ENCODE measurements at places on chromosomes 2 and 18.

DNA sequence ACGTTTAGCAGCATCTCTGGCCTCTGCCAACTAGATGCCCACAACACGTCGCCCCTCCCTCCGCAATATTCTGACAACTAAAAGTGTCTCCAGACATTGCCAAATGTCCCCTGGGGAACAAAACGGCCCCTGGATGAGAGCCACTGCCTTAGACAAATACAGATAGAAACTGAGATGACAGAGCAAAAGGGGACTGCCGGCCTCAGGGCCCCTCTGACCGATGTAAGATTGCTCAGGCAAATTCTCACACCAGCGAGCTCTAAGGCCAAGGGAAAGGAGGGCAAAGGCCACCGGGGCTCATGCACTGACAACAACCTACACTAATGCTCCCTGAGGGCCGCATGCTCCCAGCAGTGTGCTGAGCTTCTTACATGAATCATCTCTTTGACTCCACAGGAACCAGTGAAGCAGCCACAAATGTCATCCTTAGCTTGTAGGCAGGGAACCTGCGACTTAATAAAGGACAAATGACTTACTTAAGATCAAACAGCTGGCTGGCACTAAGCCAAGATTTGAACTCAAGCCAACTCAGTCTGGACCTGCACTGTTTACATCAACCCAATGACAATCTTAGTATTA, 228.5 kb downstream of the TTC32 start:
- no peak for DNase-seq

- no peak for DNase-seq
These were observed 138.8 kb upstream of the CTAGE1 start for GRCh38 chr18:22556222-22557167.

DNA sequence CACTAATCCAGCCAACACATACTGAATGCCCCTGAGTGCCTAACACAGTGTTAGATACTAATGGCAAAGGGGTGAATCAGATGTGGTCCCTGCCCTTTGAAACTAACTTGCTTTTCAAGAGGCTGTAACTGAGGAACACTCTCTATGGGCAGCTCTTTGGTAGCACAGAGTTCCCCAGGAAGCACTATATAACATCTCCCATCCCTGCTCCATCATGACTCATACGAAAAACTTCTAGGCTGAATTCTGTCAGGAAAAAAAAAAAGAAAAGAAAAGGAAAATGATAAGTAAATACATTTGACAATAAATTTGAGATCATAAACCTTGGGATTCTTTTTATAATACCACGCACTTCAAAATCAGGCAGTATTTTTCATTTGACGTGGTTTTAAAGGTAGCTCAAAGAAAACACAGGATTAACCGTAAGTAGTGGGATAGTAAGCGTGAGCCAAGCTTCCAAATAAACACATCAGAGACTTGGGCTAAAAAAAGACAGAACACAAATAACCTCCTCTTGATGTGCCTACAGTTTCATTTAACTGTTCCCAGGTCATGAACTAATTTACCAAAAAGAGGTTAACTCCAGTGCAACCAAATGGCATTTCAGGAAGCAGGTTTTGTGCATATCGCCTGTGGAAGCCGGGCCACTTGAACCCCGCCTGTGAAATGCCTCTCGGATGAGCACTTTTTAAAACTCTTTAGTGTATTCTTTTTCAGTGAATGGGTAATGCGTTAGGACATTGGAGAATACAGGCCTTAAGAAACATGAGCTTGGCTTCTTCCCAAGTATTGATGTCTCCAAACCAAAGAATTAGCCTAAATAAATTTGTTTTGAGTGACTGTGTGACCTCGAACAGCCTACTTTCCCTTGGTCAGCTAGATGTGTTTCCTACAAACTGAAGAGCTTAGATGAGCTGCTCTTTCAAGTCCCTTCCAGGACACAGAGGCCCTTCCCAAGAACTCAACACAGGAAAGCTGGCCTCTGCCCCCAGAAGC, 42.0 kb downstream of the RDH14 start:
- no peak for DNase-seq

GRCh38 chr2:36700311-36700710, 3.8 kb downstream of the VIT start:
- no peak for DNase-seq

GRCh38 chr2:43152741-43153647, 73.4 kb downstream of the ZFP36L2 start:
- DNase-seq, result no peak

- DNase-seq, result no peak
These were observed 49.9 kb upstream of the CXCR4 start for GRCh38 chr2:136167721-136168475.

DNA sequence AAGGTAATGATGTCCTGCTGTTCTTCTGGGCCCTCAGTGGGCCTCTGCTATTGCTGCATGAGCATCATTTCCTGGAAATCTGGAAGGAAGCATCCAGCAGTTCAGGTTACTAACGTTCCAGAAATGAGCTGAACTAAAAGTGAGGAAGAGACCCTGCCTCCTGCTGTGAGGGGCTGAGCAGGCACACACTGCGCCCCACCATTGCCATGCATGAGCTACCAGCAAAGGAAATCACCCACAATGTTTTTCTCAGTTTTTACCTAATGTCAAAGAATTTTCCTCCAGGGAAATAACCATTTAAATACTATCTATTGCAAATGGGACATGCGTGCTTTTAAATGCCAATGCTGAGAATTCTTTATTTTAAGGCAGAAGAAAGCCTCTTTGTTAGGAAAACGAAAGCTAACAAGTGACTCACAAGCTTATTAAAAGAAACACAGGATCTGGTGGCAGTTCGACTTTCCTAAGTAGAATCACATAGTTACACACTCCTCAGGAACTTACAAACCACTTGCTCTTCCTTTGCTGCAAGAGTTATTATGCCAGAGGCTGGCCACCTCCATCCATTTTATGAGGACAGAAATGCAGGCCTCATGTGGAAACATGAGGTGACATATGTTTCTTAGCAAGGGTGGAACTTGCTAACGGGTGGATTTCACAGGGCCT, 152.6 kb upstream of the TTC39C start:
- DNase-seq, result no peak

DNA sequence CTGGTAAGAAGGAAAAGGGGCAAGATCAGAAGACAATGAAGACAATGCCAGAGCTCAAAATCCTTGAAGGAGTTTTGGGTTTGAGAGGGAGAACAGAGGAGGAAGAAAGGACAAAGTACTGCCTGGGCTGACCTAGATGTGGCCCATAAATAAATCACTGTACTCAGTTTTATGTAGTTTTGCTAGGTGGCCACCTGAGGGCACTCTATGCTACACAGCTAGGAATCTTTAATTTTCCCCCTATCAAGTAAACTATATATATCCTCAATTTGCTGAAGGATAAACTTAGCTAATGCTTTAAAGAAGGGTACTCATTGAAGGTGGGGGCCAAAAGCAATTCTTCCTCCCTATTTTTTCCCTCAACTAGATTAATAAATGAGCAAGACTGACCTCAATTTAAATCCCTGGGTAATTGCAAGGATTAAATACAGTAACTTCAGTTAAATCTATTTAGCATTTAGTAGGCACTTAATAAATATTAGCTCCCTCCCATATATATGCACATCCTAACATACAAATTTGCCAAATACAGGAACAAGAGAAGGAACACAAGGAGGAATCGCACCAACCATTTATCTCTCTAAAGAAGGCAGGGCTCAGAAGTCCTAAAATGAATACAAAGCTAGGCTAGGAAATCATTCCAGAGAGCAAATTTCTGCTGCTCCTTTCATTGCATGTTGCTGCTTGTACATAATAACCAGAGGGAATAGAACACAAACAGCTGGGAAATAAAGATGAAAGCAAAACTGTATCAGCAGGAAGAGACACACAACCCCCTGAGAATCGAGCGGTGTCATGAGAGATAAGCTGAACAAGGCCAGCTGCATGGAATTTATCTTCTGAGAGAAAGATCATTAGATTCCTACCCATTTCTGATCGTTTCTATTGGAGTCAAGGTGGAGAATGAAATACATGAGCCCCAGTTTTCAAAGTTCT, 540.1 kb downstream of the NRXN1 start:
- DNase-seq, result no peak

GRCh38 chr18:31046916-31047315, 4.4 kb upstream of the DSC3 start:
- DNase-seq, result no peak

- no peak for DNase-seq
These were observed 79.1 kb downstream of the AP1S3 start for GRCh38 chr2:223758131-223758840.

- no peak for DNase-seq
These were observed 16.3 kb downstream of the SLC19A3 start for GRCh38 chr2:227701556-227701955.

GRCh38 chr18:22136395-22136794, 33.0 kb upstream of the GATA6 start:
- DNase-seq, result no peak

- DNase-seq, result no peak
These were observed 581 bp downstream of the CAPN14 start for GRCh38 chr2:31216734-31217133.

- no peak for DNase-seq
These were observed 50.3 kb upstream of the TLK1 start for GRCh38 chr2:171210864-171211431.

- no peak for DNase-seq
These were observed 269.4 kb upstream of the NRXN1 start for GRCh38 chr2:51301381-51301780.

DNA sequence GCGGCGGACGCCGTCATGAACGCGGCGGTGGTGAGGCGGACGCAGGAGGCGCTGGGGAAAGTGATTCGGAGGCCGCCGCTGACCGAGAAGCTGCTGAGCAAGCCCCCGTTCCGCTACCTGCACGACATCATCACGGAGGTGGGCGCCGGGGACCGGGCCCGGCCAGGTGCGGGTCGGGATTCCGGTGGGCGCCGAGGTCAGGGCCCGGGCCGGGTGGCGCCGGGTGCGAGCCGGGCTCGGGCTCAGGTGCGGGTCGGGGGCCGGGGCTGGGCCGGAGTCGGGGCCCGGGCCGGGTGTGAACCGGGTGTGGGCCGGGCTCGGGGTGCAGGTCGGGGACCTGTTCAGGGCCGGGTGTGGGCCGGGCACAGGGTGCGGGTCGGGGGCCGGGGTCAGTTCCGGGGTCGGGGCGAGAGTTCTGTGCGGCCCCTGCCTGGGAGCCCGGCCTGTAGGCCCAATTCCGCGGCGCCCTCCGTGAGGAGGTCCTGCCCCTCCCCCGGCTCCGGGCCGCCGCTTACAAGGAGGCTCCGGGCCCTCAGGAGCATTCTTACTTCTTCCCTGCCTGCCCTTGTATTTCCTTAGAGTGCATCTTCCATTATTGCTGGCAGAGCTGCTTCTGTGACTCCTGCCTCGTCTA, 447 bp downstream of the TRAF3IP1 start:
- DNase-seq, result no peak

GRCh38 chr2:183244300-183244844, 120.1 kb downstream of the NUP35 start:
- peak; percentile 24 for DNase-seq

DNA sequence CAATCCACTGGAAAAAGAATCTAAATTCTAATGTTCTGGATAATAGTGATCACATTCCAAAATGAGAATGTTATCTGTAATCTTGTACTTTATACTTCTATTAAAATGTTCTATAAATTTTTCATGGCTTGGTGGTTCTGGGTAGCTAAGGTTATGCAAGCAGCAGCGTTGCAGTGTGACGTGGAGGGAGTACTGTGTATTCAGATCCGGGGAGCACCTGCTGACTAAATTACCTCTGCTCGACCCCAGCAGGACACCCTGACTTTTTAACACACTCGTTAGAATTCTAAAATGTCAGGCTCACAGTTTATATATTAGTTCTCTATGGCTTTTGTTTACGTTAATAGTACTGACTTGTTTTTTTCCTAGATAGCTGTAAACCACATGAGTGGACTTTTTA, 13.0 kb downstream of the ATIC start:
- DNase-seq, result no peak

DNA sequence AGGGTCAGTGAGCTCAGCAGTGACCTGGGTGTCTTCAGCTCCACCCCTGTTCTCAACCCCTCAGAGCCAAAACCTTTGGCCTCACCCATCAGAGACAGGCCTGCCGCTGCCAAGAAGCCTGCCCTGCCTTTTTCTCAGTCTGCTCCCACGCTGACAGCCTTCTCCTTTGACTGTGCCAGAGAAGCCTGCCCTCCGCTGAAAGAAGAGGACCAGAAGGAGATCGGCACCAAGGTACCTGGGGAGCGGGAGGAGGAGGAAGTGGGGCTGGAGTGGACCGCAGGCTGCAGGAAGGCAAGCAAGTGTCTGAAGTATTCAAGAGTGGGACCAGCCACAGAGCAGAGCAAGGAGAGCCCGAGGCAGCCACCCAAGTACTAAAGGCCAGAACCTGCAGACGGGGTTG, 33.2 kb downstream of the TOGARAM2 start:
- no peak for DNase-seq

GRCh38 chr2:218230882-218231281, 13.9 kb downstream of the ARPC2 start:
- no peak for DNase-seq

DNA sequence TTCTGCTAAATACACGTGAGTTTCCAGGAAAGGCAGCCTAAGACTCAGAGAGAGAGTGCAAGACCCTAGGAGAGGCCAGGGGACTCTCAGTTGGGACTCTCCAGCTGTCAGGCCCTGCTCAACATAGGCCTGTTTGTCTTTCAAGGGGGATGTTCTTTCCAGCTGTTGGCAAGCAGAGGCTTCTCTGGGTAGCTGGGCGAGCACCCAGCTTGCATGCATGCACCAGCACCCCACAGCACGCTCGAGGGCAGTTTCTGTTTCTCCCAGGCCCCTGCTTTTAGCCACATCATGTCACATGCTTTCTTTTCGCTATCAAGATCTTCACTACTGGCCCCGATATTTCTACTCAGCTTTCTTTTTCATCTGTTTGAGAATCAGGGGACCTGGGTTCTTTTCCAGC, 479.3 kb upstream of the HS6ST1 start:
- no peak for DNase-seq

DNA sequence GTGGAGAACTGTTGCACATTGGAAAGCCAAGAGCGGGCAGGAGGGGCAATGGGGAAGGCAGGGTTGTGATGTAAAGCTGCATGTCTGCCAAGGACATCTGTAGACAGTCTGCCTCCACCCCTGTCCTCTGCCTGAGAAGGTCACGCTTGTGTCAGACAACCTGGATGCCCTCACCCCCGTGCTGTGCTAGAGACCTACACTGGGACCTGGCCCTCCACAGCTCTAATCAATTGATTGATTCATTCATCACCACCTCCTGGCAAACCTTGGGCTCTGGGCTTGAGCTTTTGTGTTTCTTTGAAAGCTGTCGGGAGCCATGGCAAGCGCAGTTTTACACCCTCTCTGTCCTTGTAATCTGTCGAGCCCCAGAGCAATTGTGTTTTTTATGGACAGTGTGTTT, 41.1 kb downstream of the MARCO start:
- DNase-seq, result no peak

DNA sequence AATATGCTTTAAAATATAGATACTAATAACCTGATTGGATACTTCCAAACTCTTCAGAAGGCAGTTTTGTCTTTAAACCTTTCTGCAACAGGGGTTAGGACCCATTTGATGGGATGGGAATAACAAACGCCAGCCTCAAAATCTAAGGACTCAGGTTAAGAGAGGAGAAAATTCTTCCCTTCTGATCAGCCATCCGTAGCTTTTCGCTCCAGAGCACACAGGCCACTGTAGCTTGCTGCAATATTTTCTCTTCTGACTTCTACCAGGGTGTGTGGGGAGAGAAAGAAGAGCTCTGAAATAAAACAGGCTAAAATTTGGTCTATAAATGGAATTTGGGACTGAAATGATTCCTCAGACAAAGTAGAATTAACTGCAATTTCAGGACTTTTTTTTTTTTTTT, 95.1 kb downstream of the ALPK2 start:
- no peak for DNase-seq

- DNase-seq, result no peak
These were observed 676.1 kb upstream of the CELF4 start for GRCh38 chr18:38241736-38242135.

Data from NCI-H510A (cell line).